ENCODE measurements at places on chromosomes 7 and 10. TPM values are rescaled to one million over a fixed set of nuclear protein-coding genes. Genes with fewer than 3 reads are reported as not detected.

Gene LEP
- total RNA-seq = not detected

Gene OPALIN
- not detected for total RNA-seq

Gene ZKSCAN1
- total RNA-seq = 27.0 TPM

Gene UPK3BL2
- 1.9 TPM for total RNA-seq

Gene GNGT1
- total RNA-seq = not detected

Gene PIK3AP1
- 16.6 TPM for total RNA-seq

Gene AKR1E2
- 16.5 TPM for total RNA-seq

Gene CDK6
- total RNA-seq = 28.2 TPM

Gene NFKB2
- total RNA-seq = 47.0 TPM

Gene IL6
- 51.4 TPM for total RNA-seq

Gene AQP1
- 518 TPM for total RNA-seq

Gene GSTK1
- total RNA-seq = 110 TPM

Gene GOLGA7B
- 0.06 TPM for total RNA-seq

Gene MACC1
- total RNA-seq = 0.17 TPM

Gene LDB3
- 42.3 TPM for total RNA-seq

Gene ABCB8
- total RNA-seq = 13.1 TPM

Gene C10orf90
- not detected for total RNA-seq

Gene ZSCAN21
- total RNA-seq = 18.4 TPM

Gene BMPER
- 4.2 TPM for total RNA-seq

Gene PGAM2
- 0.52 TPM for total RNA-seq

Gene MCM10
- 0.17 TPM for total RNA-seq

Gene DNTT
- total RNA-seq = not detected

Gene PDLIM1
- 86.8 TPM for total RNA-seq

Gene AGR2
- not detected for total RNA-seq

Gene MBL2
- total RNA-seq = not detected

Gene TPK1
- 4.3 TPM for total RNA-seq

Gene SPDYE1
- total RNA-seq = not detected

Gene HNRNPH3
- 57.8 TPM for total RNA-seq

Gene PRKCQ
- total RNA-seq = 5.6 TPM

Gene RHEB
- total RNA-seq = 182 TPM

Gene SLC29A4
- 4.9 TPM for total RNA-seq

Gene FOXL3
- not detected for total RNA-seq

Gene PDGFA
- 142 TPM for total RNA-seq

Gene FXYD4
- total RNA-seq = not detected

Gene CFAP46
- 0.17 TPM for total RNA-seq

Gene ZP3
- total RNA-seq = 0.46 TPM

Gene NKX2-3
- 0.19 TPM for total RNA-seq

Gene PRLHR
- 3.0 TPM for total RNA-seq

Gene VSTM4
- total RNA-seq = 10.0 TPM

Gene PSD
- total RNA-seq = 268 TPM

Gene KLF14
- 0.26 TPM for total RNA-seq
